A549 treated with AZD2906 at 1 μM for 4 hours (cell line): ENCODE measurements at places on chromosomes 6 and 20. TPM values are rescaled to one million over a fixed set of nuclear protein-coding genes. Genes with fewer than 3 reads are reported as not detected.

SAPCD1 gene
- total RNA-seq, result 1.6 to 4.2 TPM (median 3.1 TPM) in 5 replicates

FLOT1 gene
- total RNA-seq, result 83.5 to 93.1 TPM (median 90.0 TPM) in 5 replicates

VSTM2L gene
- total RNA-seq, result 20.6 to 33.5 TPM (median 26.8 TPM) in 5 replicates

ZSWIM1 gene
- 4.9 to 5.9 TPM (median 5.8 TPM) in 5 replicates for total RNA-seq

FHL5 gene
- total RNA-seq, result not detected in 5 replicates

LIN28B gene
- total RNA-seq, result 1.0 to 1.4 TPM (median 1.3 TPM) in 5 replicates

GRM1 gene
- 0.01 to 0.03 TPM (median 0.01 TPM) in 5 replicates for total RNA-seq

BPIFA1 gene
- total RNA-seq, result not detected in 5 replicates
